Stimulated activated CD4-positive, alpha-beta T cell treated with anti-CD3 and anti-CD28 coated beads, Interleukin-2, amount 100 ng/mL, for 4 hours (primary cell): ENCODE measurements at places on chromosomes 4 and X.

GRCh38 chr4:26330186-26330787, 9.5 kb downstream of the RBPJ start:
- no peak for DNase-seq

DNA sequence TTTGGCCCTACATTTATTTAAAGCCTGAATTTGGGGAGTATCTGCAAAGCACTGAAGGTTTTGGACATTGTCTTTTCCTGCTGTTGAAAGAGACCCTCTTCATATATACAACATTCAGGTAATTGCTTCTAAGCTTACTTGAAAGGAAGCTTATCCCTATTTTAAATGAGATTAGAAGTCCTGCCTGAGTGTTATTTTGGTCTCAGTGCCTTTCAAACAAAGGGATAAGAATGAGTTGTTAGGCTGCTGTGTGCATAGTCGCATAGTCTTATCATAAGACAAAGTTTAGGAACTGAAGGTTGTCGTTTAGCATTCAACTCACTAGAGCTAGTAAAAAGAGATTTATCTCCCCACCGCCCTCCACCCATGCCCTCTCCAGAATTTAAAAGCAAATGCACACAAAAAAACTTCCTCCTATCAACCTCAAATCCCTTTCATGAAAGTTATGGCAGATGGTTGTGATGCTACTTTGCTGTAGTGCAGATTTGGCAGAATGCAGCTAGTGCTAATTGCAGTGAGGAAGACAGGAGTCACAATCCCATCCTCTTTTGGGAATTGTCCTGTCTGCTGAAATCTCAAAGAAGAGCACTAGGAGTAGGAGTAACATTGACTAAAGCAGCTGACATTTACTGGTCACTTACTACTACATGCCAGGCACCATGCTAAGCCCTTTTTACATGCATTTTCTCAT, 5.8 kb downstream of the HERC3 start:
- DNase-seq: no peak

DNA sequence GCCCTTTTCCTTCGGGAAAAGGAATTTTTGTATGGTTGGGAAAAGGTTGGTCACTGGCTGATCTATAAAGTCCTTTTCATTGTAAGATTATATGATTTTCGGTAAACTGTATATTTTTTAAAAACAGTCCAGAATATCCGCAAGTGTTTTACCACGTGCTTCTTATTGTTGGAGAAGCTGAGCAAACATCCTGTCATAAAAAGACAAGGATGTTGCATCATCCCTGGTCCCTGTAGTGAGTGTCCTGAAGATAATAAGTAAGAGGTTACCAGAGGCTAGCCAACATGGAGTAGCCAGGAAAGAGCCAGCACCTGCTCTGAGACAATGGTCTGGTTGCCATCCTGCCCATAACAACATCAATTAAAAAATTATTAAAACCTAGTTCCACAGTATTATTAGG, 5.1 kb downstream of the CXCL9 start:
- no peak for DNase-seq

DNA sequence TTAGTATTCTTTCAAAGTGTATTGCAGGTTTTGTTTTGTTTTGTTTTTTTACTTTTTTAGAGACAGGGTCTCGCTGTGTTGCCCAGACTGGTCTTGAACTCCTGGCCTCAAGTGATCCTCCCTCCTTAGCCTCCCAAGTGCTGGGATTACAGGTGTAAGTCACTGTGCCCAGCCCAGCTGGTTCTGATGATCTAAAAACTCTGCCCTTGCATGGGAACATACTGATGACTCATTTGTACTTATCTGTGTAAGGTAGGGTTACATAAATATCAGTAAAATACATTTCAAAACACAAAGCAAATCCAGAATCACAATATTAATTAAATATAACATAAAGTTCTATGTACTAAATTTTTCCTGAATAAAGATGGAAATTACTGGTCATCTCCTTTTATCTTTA, 7.4 kb upstream of the SLC9B1 start:
- DNase-seq: no peak

GRCh38 chrX:150842198-150842685, 56.2 kb downstream of the CD99L2 start:
- DNase-seq: no peak

- DNase-seq: no peak
These were observed 47.7 kb downstream of the ZFYVE28 start for GRCh38 chr4:2370597-2371320.

GRCh38 chrX:80388206-80388605, 32.0 kb upstream of the TENT5D start:
- DNase-seq: no peak

GRCh38 chr4:74944354-74944793, 11.5 kb downstream of the PARM1 start:
- DNase-seq: no peak

- no peak for DNase-seq
These were observed 24.3 kb upstream of the ZNF330 start for GRCh38 chr4:141196227-141196933.

DNA sequence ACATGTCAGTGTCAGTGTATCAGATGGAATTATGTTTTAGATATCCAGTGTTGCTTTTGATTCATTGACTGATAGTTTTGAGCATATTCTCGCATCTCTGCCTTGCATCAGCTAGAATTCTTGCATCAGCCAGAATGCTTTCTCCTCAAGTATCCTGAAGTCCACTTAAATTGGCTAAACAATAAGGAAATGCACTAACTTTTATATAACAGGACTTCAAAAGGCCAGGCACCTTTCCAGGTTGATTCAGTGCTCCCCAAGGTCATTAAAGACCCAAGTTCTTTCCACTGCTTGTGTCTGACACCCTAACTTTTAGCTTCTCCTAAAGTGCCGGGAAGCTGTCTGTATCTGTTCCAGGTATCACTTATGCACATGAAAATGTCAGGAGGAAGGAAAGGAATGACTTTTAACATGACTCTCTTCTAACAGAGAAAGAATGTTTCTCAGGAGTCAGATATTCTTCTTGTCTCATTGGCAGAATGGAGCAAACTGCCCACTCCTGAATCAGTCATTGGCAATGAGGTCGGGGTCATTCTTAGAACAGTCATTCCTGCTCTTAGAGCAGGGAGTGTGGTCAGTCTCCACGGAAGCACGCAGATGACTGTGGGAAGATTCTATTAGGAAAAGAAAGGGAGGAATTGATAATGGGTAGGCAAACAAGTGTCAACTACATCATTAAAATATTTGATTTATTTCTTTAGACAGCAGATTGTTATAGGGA, 92.9 kb upstream of the TLL1 start:
- no peak for DNase-seq

DNA sequence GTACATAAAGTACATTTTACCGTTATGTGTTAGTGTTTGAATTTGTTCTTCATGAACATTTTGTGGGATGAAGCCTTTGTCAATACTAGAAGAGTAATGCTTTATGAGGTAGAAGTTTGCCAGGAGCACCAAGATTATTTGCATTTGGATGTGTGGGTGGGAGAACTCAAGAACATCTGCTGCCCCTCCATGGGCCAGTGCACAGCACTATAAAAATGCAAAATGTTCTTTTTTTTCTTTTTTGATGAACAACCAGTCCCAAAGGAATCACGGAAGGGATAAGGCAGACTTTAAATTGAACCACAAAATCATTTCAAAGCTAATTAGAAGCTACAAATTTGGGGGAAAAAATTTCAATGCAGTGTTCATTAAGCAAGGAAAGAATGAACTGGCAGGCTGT, 300.3 kb upstream of the NWD2 start:
- DNase-seq: no peak

DNA sequence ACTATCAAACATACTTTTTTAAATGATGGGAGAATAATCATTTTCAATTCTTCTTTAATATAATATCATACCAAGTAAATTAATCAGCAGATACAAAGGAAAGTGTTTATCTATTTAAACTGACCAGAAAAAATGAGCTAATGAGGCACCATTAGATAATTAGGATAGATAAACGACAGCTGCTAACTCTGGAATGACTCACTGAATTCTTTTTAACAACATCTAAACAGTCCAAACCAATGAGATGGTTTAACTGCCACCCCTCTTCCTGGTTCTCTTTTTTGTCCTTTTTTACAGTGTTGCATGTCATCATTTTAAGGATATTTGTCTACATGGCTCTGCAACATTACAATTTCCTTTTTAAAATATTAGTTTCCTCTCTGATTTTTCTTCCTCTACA, 41.6 kb downstream of the UNC5C start:
- no peak for DNase-seq

DNA sequence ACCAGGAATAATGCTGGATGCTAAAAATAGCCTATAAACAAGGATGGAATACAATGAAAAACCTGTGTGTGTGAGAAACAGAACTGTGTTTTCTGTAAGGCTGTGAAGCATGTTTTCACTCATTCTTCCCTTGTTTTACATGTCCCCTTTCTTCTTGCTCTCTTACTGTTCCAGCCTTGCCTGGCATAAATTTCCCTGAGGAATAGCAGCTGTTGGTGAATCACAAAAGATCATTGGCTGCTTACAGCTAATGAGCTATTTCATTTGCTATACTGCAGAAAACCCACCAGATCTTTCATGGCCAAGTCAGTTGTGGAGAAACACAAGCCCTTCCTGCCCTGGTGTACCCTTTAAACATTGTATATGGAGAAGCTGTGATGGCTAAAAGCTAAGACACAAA, 91.1 kb downstream of the LDB2 start:
- no peak for DNase-seq
